HS-5 (cell line): ENCODE measurements at places on chromosomes 13 and 19.

- DNase-seq, result no peak
Observed at GRCh38 chr13:41053384-41053826, 7.9 kb upstream of the WBP4 start.

- no peak for DNase-seq
Observed at GRCh38 chr19:31351855-31352195, 2.6 kb upstream of the TSHZ3 start.

- DNase-seq, result no peak
Observed at GRCh38 chr19:12789098-12789903, 2.0 kb upstream of the JUNB start.

GRCh38 chr19:54928299-54928698, 19.0 kb downstream of the NLRP7 start:
- DNase-seq, result peak; percentile 3

GRCh38 chr13:48320891-48321510, 17.4 kb downstream of the RB1 start:
- DNase-seq, result no peak

DNA sequence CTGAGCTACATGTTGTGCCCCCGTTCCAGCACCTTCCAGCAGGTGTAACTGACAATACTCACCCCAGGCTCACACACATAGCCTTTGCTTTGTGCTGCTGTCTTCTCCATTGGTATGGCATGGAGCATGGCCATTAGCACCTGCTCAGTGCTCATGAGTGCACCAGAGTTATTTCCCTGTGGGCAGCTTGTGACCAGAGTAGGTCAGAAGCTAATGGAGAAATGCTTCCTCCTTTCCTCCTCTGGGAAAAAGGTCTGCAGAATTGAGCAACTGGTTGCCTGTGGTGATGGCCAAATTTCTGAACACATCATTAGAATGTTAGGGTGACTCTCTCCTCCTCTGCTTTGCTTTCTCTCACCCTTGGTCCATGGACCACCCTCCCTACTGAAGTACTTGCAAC, 344.5 kb upstream of the TMTC4 start:
- DNase-seq, result no peak

DNA sequence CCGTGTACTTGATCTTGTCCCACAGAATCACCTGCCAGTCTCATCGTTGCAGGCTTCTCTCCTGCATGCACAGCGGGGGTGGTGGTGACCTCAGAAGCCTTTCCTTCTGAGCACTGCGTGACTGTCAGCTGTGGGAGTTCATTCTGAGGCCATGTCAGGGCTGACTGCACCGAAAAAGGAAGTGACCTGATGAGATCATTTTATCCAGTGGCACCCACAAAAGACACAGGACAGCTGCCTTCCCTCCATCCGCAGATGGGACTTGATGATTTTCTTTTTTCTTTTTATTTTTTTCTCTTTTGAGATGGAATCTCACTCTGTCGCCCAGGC, 89.7 kb downstream of the RAB20 start:
- no peak for DNase-seq
